EH (cell line): ENCODE measurements at places on chromosomes 5 and 9.

DNA sequence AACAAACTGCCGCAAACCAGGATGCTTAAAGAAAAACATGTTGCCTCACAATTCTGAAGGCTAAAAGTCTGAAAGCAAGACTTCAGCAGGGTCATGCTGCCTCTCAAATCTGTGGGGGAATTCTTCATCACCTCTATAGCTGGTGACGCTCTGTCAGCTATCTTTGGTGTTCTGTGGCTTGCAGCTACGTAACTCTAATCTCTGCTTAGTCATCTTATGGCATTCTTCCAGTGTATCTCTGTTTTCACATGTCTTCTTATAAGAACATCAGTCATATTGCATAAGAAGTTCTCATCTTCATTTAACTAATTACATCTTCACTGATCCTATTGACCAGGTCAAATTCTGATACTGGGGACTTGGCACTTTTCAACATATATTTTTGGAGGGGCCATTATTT lies 243.0 kb downstream of the CDH10 start:
- no peak for DNase-seq

- DNase-seq = no peak
These were observed 53.0 kb downstream of the UBE2QL1 start for GRCh38 chr5:6501701-6502100.

DNA sequence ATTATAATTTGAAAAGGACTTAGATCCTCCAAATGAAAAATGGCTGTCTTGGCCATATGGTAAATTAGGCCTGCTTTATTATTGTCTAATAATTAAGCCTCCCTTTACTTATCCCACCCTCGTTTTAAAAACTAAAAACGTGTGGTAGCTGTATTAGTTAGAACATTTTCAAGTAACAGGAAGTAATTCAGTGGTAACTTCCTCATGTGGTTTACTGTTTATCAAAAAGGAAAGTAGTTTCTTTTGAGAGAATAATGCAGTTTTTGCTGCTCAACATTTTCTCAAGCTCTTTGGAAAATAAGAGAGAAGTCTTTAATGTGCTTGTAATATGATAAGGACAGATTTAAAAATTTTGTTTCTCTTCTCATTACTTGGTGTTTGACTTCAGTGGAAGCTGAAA lies 26.0 kb downstream of the ZCCHC7 start:
- DNase-seq = no peak

GRCh38 chr5:80986382-80986781 lies 26.2 kb downstream of the RASGRF2 start:
- DNase-seq = no peak

- DNase-seq = no peak
These were observed 108.0 kb downstream of the FBXO38 start for GRCh38 chr5:148491793-148492184.
